Activated naive CD8-positive, alpha-beta T cell treated with anti-CD3 and anti-CD28 coated beads, Interleukin-2, amount 10 ng/mL, durations not matched to agents 7 days and 5 days (primary cell): ENCODE measurements at places on chromosomes 4 and X. TPM values are rescaled to one million over a fixed set of nuclear protein-coding genes. Genes with fewer than 3 reads are reported as not detected.
A peak's percentile ranks its signal among the peaks of the same experiment; 100 is the strongest.

DNA sequence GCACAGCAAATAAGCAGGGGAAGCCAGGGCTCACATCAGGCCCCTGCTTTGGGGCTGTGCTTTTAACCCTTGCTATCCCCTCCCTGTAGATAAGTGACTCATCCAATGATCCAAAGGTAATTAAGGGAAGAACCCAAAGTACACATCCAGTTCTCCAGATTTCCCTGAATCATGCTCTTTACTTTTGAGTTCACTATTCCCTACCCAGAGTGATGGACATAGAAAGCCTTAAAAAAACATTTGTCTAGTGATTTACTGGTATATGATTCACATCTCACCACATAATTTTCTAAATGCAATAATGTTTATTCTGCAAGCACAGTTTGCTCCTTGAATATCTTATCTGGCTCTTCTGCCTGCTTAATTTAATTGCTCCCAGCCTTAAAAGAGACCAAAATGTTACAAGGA, 136.2 kb downstream of the PPP3CA start:
- peaks cover 9% of the 10 kb centered on the region for H3K36me3 ChIP-seq
- H3K27ac ChIP-seq = no peak overlapping the region
- DNase-seq = no peak
- H3K4me3 ChIP-seq = no peak overlapping the region
- peaks cover 11% of the 10 kb centered on the region for H3K4me1 ChIP-seq

DNA sequence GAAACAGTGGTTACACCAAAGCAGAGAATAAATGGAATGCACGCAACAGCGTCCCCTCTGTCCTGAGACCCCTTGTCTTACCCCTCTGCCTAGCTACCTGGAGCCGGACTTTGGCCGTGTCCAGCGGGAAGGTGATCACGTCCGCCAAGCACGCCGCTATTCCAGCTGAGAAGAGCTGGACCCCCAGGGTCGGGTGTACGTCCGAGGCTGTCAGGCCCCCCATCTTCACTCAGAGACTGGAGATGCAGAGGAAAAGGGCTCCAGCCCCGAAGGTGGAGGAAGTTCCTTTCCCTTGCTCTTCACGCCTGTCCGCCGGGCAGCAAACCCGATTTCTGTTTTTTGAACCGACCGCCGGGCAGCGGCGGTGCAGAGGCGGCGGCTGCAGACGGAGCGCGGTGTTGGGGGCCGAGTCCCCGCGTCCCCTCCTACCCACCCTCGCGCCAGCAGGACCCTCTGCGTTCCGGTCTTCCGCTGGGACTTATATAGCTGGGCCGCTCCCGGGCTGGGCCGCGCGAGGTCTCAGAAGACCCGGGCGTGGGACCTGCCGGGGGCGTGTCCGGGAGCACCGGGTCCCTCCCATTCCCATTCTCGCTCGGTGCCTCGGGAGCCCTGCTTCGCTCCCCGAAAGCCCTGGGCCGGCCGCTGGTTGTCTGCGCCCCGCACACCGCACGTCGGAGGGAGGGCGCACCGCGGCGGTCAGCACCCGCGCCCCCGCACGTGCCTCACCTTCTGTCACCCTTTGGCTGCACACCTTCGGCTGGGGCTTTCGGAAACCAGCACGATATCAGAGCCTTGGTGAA, at the start of gene UCP1:
TSS of gene UCP1 (minus strand) at position 455 of the 800 bp plus-strand sequence. CDS start at position 223, 232 bp downstream.
- no peaks in the 10 kb centered on the region for H3K36me3 ChIP-seq
- peaks cover 10% of the 10 kb centered on the region for H3K4me1 ChIP-seq
- H3K27ac ChIP-seq = no peak within 1 kb of the TSS
- H3K27me3 ChIP-seq = peaks cover 59% of the 10 kb centered on the region

The GATB gene
- total RNA-seq = 13.5 TPM

- H3K4me1 ChIP-seq = peaks cover 1% of the 10 kb centered on the region
- no peak overlapping the region for H3K27ac ChIP-seq
- no peak overlapping the region for H3K4me3 ChIP-seq
- no peaks in the 10 kb centered on the region for H3K27me3 ChIP-seq
- H3K36me3 ChIP-seq = no peaks in the 10 kb centered on the region
These were observed 244.2 kb downstream of the GRXCR1 start for GRCh38 chr4:43136752-43137151.

DNA sequence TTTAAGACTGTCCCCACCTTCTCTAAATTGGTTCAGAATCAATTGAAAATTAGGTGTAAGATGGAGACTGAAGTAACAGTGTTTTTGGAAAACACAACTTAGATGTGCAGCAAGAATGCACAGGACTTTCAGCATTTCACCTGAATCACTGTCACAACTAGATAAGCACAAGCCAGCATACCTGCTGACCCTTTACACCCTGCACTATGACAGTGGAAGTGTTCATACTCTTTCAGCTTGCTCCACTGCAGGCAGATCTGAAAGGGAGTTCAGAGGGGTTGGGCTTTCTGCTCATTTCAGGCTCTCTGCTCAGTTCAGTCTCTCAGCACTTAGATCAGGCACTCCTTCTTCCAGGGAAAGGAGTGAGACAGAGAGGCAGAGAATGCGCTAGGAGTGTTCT, 22.8 kb downstream of the DCUN1D4 start:
- peaks cover 19% of the 10 kb centered on the region for H3K36me3 ChIP-seq
- no peak overlapping the region for H3K27ac ChIP-seq
- no peak for DNase-seq
- no peak overlapping the region for H3K4me3 ChIP-seq

DNA sequence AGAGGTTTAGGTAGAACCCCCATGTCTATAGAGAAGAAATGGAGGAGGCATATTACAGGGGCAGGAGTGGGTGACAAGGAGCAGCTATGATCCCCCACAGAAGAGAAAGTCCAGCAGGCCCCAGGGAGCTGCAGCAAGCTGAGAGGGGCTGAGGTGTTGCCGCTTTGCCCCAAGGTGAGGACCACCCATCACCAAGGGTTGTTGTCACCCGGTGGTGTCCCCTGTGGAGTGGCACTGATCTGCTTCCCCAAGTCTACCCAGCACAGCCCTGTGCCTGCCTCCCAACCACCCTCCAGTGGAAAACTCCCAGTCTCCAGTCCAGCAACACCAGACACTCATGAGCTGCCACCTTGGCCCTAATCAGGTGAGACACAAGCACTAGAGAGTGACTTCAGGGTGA, 149.3 kb upstream of the NOCT start:
- H3K36me3 ChIP-seq = no peaks in the 10 kb centered on the region
- DNase-seq = no peak
- H3K27ac ChIP-seq = no peak overlapping the region
- H3K4me1 ChIP-seq = no peaks in the 10 kb centered on the region
- peaks cover 8% of the 10 kb centered on the region for H3K27me3 ChIP-seq

- no peak for DNase-seq
- H3K4me3 ChIP-seq = no peak overlapping the region
- H3K27ac ChIP-seq = no peak overlapping the region
- H3K27me3 ChIP-seq = no peaks in the 10 kb centered on the region
These were observed 55.8 kb downstream of the CASP3 start for GRCh38 chr4:184593461-184593860.

GRCh38 chr4:169079942-169080827, 70.1 kb upstream of the CBR4 start:
- H3K4me1 ChIP-seq = peaks cover 9% of the 10 kb centered on the region
- no peaks in the 10 kb centered on the region for H3K36me3 ChIP-seq
- no peak overlapping the region for H3K27ac ChIP-seq
- H3K27me3 ChIP-seq = peaks cover 3% of the 10 kb centered on the region
- H3K4me3 ChIP-seq = peak overlapping the region; percentile 59

GRCh38 chr4:75255261-75255660, 258.9 kb downstream of the RCHY1 start:
- no peak overlapping the region for H3K27ac ChIP-seq
- H3K4me1 ChIP-seq = no peaks in the 10 kb centered on the region
- no peaks in the 10 kb centered on the region for H3K27me3 ChIP-seq
- H3K4me3 ChIP-seq = no peak overlapping the region

- no peak overlapping the region for H3K4me3 ChIP-seq
- H3K27me3 ChIP-seq = peaks cover 2% of the 10 kb centered on the region
- H3K36me3 ChIP-seq = no peaks in the 10 kb centered on the region
- no peaks in the 10 kb centered on the region for H3K4me1 ChIP-seq
- DNase-seq = no peak
These were observed 314.5 kb downstream of the GPAT3 start for GRCh38 chr4:83850435-83850834.

DNA sequence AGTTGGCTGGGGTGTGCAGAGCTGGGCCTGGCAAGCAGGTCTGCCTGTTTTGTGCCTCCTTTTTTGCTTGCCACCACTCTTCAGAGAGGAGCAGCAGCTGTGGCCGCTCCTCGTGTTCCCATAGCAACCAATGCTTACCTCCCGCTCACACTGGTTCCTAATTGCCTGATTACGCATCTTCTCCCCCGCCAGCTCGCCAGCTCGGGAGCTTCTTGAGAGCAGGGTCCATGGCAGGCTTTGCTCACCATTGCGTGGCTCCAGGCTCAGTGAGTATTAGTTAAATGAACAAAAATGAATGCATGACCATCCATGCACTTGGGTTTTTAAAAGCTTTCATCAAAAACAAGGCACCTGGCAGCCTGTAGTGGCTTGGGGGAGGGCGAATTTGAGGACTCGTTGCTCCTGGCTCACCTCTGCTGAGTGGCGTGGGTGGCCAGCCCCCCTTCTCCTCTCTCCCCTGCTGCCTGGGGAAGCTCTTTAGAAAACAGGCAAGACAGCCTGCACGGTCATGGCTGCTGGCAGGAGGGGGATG, 14.2 kb upstream of the PJA1 start:
- no peaks in the 10 kb centered on the region for H3K4me1 ChIP-seq
- H3K27me3 ChIP-seq = peaks cover 8% of the 10 kb centered on the region
- H3K27ac ChIP-seq = no peak overlapping the region
- no peak for DNase-seq
- no peak overlapping the region for H3K4me3 ChIP-seq
- H3K36me3 ChIP-seq = no peaks in the 10 kb centered on the region

- no peaks in the 10 kb centered on the region for H3K27me3 ChIP-seq
- H3K4me3 ChIP-seq = no peak overlapping the region
- H3K4me1 ChIP-seq = peaks cover 13% of the 10 kb centered on the region
- peaks cover 14% of the 10 kb centered on the region for H3K36me3 ChIP-seq
- H3K27ac ChIP-seq = no peak overlapping the region
- DNase-seq = no peak
These were observed 17.5 kb upstream of the TBC1D1 start for GRCh38 chr4:37873386-37873785.

- no peaks in the 10 kb centered on the region for H3K4me1 ChIP-seq
- H3K27me3 ChIP-seq = no peaks in the 10 kb centered on the region
- H3K4me3 ChIP-seq = no peak overlapping the region
- no peak overlapping the region for H3K27ac ChIP-seq
- no peak for DNase-seq
These were observed 278.8 kb downstream of the CFAP299 start for GRCh38 chr4:80614319-80614718.

DNA sequence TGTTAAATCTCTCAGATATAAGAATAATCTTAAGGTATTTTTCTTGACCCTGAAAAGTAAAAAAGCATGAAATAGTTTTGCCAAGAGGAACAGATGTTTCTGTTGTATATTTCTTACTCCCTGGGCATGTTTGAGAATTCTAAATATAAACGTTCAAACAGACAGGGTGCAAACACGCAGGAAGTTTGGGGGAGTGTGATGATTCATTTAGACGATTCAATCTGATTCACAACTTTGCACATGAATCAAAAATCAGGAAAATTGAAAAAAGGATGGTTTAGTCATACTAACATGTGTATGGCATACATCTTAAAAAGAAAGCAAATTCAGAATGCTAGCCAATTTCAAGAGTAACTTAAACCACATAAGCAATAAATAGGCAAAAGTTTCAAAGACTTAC, 340.3 kb upstream of the GRID2 start:
- no peak for DNase-seq
- no peak overlapping the region for H3K27ac ChIP-seq
- no peaks in the 10 kb centered on the region for H3K36me3 ChIP-seq
- no peaks in the 10 kb centered on the region for H3K27me3 ChIP-seq
- no peaks in the 10 kb centered on the region for H3K4me1 ChIP-seq
- no peak overlapping the region for H3K4me3 ChIP-seq

DNA sequence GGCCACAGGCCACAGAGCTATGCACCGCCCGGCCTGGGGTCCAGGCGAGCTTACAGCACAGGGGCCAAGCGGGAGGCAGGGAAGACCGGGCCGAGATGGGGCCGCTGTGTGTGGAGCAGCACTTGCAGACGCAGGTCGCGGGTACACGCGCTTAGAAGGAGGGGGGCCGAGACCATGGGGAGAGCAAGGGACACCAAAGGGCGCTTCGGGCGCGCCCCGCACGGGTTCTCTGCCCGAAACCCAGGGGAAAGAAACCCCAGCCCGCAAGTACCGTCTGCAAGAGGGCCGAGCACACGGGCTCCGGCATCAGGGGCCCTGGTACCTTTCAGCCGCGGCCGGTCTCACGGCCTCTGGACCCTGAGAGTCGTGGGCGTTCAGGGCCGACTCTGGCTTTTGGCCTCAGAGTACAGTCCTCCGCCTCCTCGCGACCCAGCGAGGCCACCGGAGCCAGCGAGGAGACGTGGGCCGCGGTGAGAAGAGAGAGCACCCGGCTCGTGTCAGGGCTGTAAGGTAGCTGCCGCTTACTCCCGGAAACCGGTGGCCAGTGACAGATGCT, 342 bp downstream of the EOLA2 start:
- H3K27ac ChIP-seq = peak overlapping the region; percentile 100
- H3K4me3 ChIP-seq = peak overlapping the region; percentile 98

- H3K27ac ChIP-seq = no peak overlapping the region
- no peaks in the 10 kb centered on the region for H3K36me3 ChIP-seq
- no peak overlapping the region for H3K4me3 ChIP-seq
- no peaks in the 10 kb centered on the region for H3K4me1 ChIP-seq
These were observed 62.6 kb downstream of the FRAS1 start for GRCh38 chr4:78119698-78120097.
